ENCODE measurements at places on chromosomes 1 and 21.

GRCh38 chr1:112255080-112255479 lies 140.9 kb upstream of the CTTNBP2NL start:
- no peak for DNase-seq

- no peak for DNase-seq
These were observed 68.3 kb upstream of the SIM2 start for GRCh38 chr21:36630485-36631206.

- no peak for DNase-seq
These were observed 25.1 kb downstream of the IRF2BP2 start for GRCh38 chr1:234584926-234585325.

GRCh38 chr1:61852670-61853015 lies 110.4 kb downstream of the PATJ start:
- DNase-seq: no peak

GRCh38 chr1:209493559-209493958 lies 90.0 kb upstream of the CAMK1G start:
- no peak for DNase-seq

DNA sequence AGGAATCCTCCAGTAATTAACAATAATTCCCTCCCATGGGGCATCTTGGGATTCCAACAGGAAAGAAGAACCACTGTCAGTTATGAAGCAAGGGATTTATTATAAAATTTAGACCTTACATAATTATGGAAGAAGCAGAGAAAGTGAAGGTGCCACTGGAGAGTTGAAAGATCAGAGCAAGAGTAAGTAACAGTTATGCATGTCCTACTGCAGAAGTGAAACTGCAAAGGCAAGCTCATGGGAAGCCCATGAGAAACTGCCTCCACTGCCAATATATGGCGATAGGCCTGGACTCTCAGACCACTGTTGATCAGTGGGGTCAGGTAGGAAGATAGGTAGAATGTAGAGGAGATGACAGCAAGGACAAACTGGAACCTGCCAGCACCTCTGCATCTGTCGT lies 123.6 kb upstream of the ZNF648 start:
- DNase-seq: no peak

DNA sequence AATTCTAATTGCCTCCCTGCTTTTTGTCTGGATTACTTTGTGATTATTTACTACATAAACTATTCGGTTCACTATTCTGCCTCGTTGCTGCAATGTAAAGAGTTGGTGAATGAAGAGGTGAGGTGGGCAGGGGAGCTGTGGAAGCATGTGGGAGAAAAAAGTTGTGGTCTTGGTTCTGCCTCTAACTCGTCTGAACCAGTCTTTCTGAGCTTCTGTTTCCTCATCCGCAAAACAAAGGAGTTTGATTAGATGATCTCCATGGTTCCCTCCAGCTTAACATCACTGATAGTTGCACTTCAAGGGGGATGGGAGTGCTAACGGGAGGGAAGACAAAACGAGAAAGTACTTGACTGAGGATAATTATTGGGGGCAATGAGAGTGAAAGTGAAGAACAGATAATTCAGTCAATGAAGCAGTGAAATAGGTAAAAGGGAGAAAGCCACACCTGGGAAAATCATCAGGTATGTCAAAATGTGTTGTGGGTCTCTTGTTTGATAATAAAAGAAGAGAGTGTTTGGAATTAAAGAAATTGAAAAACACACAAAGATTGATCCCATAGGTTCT lies 26.2 kb upstream of the UHMK1 start:
- no peak for DNase-seq

GRCh38 chr1:240193679-240194078 lies 102.0 kb downstream of the FMN2 start:
- DNase-seq: no peak

GRCh38 chr1:74811436-74812179 lies 78.7 kb downstream of the TYW3 start:
- DNase-seq: no peak

DNA sequence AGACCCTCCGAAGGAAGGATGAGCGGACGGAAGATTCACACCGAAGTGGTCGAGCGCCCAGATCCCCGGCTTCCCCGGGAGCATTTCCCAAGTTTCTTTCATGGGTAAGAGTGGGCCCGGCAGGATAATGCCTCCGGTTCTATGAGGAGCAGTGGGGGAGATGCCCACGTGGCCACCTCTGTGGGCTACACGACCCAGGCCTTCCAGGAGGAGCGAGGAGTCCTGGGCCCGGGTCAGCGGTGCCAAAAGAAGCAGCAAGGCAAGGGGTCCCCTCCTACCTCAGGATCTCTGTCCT lies 7.9 kb upstream of the NBPF11 start:
- DNase-seq: no peak

- peak; percentile 79 for DNase-seq
These were observed at the start of gene CMPK1 for GRCh38 chr1:47333578-47333921. Gene CMPK1, plus strand, starts transcription at chr1:47333790. Its CDS starts 156 bp downstream, at chr1:47333946.

DNA sequence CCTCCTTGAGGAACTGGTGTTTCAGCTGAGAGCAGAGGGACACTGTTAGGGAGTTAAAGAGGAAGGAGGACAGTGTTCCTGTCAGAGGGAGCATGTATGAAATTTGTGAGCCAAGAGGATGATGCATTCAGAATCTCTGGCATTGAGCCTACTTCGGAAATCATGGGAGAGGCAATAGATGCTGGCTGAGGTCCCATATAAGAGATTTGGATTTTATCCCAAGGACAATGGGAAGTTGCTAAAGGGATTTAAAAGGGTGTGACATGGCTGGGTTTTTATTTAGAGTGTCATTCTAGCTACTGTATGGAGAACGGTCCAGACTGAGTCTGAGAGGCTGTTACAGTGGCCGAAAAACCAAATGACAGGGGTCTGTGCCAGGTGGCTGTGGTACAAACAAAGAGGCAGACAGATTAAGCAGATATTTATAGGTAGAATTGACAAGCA lies 403.2 kb upstream of the B3GALT2 start:
- no peak for DNase-seq

Measured in frontal cortex (tissue), 4 donors.